ENCODE measurements at places on chromosomes 11 and 22.

GRCh38 chr11:99079576-99079975 lies 58.8 kb downstream of the CNTN5 start:
- no peak for DNase-seq

DNA sequence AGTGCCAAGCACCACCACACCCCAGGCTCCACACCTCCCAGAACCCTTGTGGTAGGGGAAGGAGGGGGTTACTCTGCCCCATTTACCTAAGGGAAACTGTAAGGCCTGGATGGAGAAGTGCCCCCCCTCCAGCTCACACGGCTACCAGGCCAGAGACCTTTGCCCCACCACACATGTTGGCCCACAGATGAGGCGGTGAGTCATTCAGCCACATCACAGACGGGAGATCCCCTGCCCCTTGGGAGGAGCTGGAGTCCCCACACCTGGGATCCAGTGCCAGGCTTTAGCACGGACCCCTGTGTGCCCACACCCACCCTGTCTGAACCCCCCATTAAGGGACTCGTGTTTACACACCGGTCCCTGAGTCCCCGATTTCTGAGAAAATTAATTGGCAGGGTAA lies 24.9 kb downstream of the CDKN1C start:
- DNase-seq = no peak

GRCh38 chr22:35538801-35539321 lies 1.8 kb upstream of the RASD2 start:
- DNase-seq = no peak

DNA sequence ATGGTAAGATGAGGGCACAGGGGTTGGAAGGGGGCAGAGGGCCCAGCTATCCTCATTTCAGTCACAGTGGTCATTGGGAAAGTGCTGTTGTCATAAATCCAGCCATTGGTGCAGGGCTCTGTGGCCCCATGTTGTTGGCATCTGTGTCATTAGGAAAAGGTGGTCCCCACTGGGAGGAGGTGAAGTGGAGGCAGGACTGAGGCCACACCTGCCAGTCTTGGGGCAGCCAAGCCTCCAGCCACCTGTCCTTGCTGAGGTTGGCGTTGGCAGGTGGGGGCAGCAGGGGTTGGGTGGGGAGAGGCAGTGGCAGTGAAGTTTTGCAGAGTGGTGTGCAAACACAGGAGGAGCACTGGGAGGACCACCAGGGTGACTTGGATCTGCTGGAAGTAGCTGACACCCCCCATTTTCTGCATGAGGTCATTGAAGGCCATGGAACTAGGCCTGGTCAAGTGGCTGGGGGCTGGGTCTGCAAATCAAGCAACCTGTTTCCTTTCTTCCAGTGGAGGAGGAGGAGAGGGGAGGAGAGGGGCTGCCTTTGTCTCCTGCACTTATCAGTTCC lies 25.3 kb downstream of the SLC22A6 start:
- DNase-seq = no peak

GRCh38 chr22:44108806-44109385 lies 71.8 kb upstream of the PARVG start:
- DNase-seq = no peak

DNA sequence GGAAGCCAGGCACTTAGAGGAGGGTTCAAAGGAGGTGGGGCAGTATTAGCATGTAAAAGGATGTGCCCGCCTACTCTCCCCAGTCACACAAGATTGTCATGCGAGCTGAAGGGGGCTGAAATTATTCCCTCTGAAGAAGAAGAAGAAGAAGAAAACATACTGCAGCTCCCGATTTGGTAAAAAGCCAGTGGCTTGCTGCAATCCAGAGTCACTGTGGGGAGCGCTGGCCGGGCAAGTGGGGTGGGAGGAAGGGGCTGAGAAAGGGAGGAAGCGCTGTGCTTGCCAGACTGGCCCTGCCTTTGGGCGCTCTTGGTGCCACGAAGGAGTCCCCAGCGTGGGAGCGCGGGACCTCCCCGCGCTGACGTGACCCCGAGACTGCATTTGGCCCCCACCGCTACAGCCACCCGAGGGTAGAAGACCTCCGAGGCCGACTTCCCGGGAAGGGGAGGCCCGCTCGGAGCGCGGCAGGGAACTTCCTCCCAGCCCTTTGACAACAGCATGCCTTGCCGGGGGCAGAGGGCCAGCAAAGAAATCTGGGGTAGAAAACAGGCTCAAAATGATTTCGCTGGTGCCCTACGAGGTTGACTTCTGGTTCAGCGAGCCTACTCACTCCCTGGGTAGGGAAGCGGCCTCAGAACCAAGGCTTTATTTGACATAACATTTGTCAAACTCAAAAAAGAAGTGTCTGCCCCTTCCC lies 906.3 kb downstream of the DLG2 start:
- DNase-seq = peak; percentile 14

GRCh38 chr11:45942381-45942780 lies 19.9 kb downstream of the LARGE2 start:
- DNase-seq = no peak

- no peak for DNase-seq
Observed at GRCh38 chr11:69211540-69211919, 55.8 kb downstream of the SMIM38 start.

DNA sequence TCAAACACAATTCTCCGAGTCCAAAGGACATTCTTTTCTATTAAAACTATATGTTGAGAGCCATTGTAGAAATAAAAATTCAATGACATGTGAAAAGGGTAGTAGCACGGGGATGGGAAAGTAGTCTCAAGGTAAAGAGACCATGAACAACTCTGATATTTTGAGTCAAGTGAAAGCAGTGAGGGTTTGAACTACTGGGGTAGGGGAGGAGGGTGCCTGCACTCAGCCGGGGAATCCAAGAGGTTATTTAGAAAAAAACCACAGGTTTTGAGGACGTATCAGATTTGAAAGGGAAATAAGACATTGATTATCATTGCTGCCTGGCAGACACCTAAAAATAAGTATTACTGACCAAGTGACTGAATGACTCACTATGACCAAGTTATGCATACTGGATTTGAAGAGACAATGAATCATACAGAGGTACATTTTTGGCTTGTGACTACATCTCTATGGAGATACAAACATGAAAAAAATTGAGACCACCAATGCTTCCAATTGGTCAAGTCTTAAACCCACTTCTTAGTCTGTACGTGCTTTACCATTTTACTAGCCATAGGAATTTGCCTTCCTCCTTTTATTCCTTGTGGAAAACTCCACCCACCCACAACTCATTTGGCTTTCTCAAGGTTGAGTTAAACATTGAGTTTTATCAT lies 2.2 kb upstream of the OR52H1 start:
- peak; percentile 96 for DNase-seq

GRCh38 chr22:38716826-38717225 lies 11.1 kb downstream of the GTPBP1 start:
- DNase-seq = no peak

DNA sequence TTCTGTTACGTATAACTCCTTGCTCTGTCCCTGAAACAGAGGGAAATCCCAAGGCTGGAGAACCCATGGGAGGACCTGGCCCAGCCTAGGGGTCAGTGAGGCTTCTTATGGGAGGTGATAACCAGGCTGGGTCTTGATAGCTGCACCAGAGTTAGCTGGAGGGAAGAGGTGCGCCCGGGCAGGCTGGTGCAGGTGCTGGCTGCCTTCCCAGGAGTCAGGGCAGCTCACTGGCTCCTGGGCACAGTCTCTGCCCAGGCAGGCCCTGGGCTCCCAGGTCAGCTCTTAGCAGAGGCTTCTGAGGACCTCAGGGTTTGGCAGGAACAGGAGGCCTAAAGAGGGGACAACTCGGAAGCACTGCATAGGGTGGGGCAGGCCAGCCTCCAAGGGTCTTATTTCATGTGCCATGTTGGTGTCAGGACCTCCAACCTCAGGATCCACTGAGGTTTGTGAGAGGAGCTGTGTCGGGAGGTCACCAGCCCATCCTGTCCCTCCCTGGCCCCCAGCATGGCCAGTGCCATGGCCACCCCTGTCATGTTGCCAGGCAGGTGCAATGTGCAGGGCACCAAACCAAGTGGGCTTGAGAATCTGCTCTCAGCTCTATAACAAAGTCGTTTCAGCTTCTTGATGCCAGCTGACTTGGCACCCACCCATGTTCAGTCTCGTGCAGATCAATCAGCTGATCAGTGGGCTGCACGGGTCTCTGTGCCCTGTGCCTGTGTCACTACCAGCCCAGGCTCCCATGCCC lies 20.5 kb upstream of the CELSR1 start:
- DNase-seq = no peak

GRCh38 chr11:17636721-17637120 lies 82.7 kb upstream of the MYOD1 start:
- DNase-seq = no peak

DNA sequence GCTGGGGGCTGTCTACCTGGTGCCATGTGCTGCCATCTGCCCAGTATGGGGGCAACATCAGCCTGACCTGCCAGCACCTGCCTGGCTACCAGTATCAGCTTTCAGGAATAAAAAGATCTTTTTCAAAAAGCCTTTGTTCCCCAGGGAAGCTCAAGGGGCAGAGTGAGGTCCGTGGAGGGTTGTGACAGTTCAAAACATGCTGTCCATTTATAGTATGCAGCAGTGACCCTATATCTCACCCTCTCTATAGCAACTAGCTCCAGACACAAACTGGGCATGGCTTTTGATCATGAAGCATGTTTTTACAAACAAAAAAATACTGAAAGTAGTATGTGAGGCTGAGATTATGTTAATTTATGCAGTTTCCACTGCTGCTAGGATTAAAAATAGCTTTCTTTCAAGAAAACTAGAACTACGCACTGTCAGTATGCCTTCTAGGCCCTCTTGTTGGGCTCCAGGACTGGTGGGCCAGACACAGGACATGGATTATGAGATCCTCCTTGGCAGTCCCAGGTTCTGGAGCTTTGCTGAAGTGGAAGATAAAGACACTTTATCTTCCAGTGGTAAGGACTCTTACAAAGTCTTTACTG lies 23.4 kb downstream of the NAV2 start:
- DNase-seq = no peak

- no peak for DNase-seq
Observed at GRCh38 chr11:117074119-117074518, 24.1 kb downstream of the SIK3 start.

DNA sequence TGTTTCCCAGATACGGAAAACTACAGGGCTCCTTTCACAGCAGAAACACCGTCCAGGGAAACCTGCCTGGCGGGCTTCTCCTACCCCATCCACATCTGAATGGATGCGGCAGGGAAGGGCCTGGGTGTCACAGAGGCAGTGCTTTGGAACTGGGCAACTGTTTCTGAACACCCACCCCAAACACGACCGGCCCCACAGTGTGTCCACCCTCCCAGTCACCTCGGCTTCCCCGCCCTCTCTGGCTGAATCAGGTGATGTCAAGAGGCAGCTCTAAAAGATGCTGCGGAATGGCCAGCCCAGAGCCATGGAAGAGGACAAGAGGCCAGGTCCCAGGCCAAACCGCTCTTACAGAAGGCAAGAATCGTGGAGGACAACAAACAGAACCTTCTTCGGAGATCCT lies 22.0 kb downstream of the IFT27 start:
- no peak for DNase-seq

DNA sequence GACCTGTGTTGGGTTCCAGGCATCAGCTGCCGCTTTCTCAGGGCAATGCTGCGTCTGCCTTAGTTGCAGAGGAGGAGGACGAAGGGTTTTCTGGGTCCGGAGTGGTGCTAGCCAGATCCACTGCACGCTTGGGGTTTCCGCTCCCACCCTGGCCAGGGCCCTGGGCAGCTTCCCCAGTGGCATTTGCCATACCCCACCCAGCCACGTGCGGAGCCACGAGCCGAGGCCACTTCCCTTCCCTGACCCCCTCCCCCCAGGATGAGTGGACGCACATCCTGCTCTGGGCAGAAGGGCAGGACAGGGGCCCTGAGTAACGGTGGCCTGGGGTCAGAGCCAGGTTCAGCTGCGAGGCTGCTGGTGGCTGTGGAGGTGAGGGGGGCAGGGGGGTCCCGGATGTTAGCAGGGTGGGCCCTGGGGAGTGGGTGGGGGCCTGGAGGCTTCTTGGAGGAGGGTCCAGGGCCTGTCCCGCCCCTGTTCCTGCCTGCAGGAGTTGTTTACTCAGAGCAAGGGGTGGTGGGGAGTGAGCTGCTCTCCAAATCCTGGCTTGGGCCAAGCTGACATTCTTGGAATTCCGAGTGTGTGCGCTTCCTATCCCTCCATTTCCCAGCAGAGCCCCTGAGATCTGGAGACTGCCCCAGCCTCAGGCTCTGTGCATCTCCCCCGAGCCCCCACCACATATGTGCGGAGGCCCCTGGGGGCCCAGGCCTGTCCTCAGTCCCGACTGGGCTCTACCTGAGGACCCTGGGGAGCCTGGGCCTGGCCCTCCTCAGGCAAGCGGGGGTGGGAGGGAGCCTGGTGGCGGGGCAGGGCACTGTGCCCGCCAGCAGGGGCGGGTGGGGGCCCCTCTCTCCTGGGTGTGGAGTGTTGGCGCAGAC lies 1.4 kb downstream of the TSPAN4 start:
- DNase-seq = peak; percentile 97

DNA sequence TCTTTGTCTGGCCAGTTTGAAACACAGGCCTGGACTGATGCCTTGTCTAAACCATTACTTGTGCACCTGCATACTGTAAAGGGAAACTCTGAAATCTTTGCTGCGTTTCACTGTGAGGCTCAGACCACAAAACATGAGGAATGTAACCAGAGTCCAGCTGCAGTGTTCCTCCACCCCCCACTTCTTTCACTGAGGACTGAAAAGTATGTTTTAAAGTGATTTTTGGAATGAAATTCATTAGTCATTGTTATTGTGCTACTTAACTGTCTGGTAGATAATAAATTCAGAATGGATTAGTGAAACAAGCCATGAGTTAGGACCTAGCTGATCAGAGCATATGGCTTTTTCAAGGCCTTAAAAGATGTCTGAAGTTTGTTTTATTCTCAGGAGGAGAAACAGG lies 181.2 kb downstream of the WNT11 start:
- peak; percentile 97 for DNase-seq

DNA sequence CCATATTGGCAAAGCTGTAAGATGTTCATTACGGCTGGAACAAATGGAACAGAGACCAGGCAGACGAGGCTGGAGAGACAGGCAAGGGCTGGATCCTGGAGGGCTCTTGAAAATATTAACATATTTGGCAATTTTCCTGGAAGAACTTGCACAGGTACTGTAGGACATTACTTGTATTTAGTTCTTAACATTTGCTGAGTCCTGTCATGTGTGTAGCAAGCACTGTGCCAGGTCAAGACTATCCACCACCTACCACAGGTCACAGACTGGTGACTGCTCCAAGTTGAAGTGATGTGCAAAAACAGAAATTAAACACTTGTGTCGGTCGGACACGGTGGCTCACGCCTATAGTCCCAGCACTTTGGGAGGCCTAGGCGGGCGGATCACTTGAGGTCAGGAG lies 58.7 kb upstream of the TNRC6B start:
- no peak for DNase-seq

- DNase-seq = no peak
Observed at GRCh38 chr11:2002042-2002776, 4.6 kb upstream of the H19 start.

- peak; percentile 70 for DNase-seq
Observed at GRCh38 chr22:24200619-24201212, 19.4 kb downstream of the SUSD2 start.
